ENCODE measurements at places on chromosomes 3 and 15. TPM values are rescaled to one million over a fixed set of nuclear protein-coding genes. Genes with fewer than 3 reads are reported as not detected.

KY gene
- 0.02 TPM for polyA plus RNA-seq

CKMT1A gene
- 52.5 TPM for polyA plus RNA-seq

CAPN3 gene
- 7.4 TPM for polyA plus RNA-seq

CD86 gene
- 0.85 TPM for polyA plus RNA-seq

TM4SF18 gene
- polyA plus RNA-seq = 1.2 TPM

CCRL2 gene
- polyA plus RNA-seq = 0.28 TPM

TMEM40 gene
- polyA plus RNA-seq = 722 TPM

MYZAP gene
- 38.2 TPM for polyA plus RNA-seq

TEX9 gene
- 2.8 TPM for polyA plus RNA-seq

SV2B gene
- polyA plus RNA-seq = 0.07 TPM

FANCD2OS gene
- 0.22 TPM for polyA plus RNA-seq

RBMS3 gene
- polyA plus RNA-seq = 1.1 TPM
